ENCODE measurements at places on chromosomes 3 and 15. TPM values are rescaled to one million over a fixed set of nuclear protein-coding genes. Genes with fewer than 3 reads are reported as not detected.

- peak overlapping the region; percentile 91 for H3K4me3 ChIP-seq
- peaks cover 54% of the 10 kb centered on the region for H3K4me1 ChIP-seq
- H3K36me3 ChIP-seq: peaks cover 21% of the 10 kb centered on the region
Observed at GRCh38 chr3:48427630-48427962, 2.3 kb downstream of the PLXNB1 start.

DNA sequence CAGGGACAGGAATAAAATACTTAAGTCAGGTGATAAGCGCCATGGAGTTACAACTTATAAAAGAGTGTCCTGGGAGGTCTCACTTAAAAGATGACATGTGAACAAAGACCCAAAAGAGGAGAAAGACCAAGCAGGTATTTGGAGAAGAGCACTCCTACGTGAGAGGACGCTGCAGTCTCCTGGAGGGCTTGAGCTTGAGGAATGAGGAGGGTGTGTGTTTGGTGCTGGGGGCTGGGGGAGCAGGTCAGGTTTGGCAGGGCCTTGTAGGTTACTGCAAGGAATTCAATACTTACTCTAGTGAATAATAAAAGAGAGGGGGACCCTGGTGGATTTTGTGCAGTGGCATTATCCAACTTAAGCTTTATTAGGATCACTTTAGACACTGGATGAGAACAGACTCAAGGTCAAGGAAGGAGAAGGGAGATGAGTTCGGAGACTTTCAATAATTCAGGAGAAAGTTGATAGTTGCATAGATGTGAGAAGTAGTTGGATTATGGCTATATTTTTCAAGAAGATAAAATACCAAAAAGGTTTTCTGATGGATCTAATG lies 32.4 kb downstream of the TNIK start:
- peaks cover 6% of the 10 kb centered on the region for H3K4me1 ChIP-seq
- H3K4me3 ChIP-seq: no peak overlapping the region
- no peak overlapping the region for H3K27ac ChIP-seq
- no peak for DNase-seq
- no peaks in the 10 kb centered on the region for H3K36me3 ChIP-seq

Gene AHSG
- total RNA-seq: not detected

GRCh38 chr15:37903919-37904625 lies 30.4 kb upstream of the TMCO5A start:
- H3K36me3 ChIP-seq: no peaks in the 10 kb centered on the region
- peak overlapping the region; percentile 67 for H3K27ac ChIP-seq
- no peak for DNase-seq
- H3K4me3 ChIP-seq: no peak overlapping the region
- peaks cover 17% of the 10 kb centered on the region for H3K4me1 ChIP-seq

Gene VGLL3
- total RNA-seq: 17.5 TPM

- DNase-seq: no peak
- H3K27ac ChIP-seq: no peak overlapping the region
- no peaks in the 10 kb centered on the region for H3K4me1 ChIP-seq
- H3K27me3 ChIP-seq: no peaks in the 10 kb centered on the region
- H3K4me3 ChIP-seq: no peak overlapping the region
Observed at GRCh38 chr3:174097686-174098085, 700.1 kb downstream of the NLGN1 start.

GRCh38 chr3:113744941-113745755 lies 901 bp downstream of the NAA50 start:
- H3K4me3 ChIP-seq: peak overlapping the region; percentile 95
- peak overlapping the region; percentile 99 for H3K27ac ChIP-seq
- no peaks in the 10 kb centered on the region for H3K27me3 ChIP-seq
- DNase-seq: peak; percentile 70
- H3K36me3 ChIP-seq: no peaks in the 10 kb centered on the region

Gene IL17RD
- 1.3 TPM for total RNA-seq

GRCh38 chr3:5735896-5736295 lies 548.4 kb downstream of the EDEM1 start:
- H3K4me1 ChIP-seq: no peaks in the 10 kb centered on the region
- no peaks in the 10 kb centered on the region for H3K36me3 ChIP-seq
- H3K4me3 ChIP-seq: no peak overlapping the region
- no peak overlapping the region for H3K27ac ChIP-seq

DNA sequence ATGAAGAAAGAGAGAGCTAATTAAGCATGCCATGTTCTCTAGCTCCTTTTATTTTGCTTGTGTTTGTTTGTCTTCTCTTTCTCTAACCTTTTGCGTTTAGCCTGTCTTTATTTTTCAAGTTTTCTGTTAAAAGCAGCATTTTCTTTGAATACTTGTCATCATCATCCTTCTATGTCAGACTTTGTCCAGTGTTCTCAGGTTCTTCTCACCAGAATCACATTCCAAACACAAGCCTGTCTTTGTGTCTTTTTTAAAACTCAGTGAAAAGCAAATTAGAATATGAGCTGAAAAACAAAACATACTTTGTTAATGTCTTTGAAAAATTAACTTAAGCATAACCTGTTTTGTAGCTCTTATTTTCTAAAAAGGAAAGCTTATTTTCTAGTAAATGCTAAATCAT lies 62.4 kb downstream of the LEKR1 start:
- H3K4me3 ChIP-seq: no peak overlapping the region
- no peaks in the 10 kb centered on the region for H3K36me3 ChIP-seq
- H3K27me3 ChIP-seq: no peaks in the 10 kb centered on the region

Gene GATM
- total RNA-seq: 31.9 TPM

DNA sequence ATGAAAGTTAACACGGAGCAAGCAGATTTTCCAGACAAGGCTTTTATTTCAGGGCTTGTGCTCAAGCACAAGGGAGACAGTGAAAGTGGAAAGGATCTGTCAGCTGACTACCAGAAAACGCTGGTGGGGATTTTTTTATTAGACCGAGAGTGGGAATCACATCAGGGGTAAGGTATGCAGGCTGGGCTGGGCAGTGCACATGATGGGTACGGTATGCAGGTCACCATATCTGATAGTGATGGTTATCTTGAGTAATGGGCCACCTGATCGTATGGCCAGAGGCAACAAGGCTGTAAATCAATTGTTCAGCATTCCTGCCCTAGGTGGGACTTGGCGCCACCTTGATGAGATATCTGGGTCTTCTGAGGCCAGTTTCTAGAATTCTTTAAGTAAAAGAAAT lies 36.9 kb upstream of the PIAS1 start:
- H3K27ac ChIP-seq: no peak overlapping the region
- no peak overlapping the region for H3K4me3 ChIP-seq
- no peaks in the 10 kb centered on the region for H3K27me3 ChIP-seq
- peaks cover 24% of the 10 kb centered on the region for H3K4me1 ChIP-seq
- no peak for DNase-seq

DNA sequence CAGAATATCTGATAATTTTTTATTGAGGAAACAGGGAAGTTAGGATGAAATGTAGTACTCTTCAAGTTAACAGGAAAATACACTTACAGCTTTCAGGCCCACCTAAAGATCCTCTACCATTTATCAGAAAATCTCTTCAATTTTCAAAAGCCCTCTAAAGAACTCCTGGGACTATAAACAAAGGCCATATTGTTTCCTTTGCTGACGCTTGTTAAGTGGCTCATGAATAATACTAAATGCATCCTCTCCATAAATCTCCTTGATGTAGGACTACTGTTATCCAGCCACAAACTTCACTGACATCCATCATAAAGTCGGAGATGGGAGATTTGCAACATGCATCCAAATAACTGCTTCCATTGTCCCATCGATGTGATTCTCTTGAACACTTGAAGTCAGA lies 326.5 kb downstream of the ZIC1 start:
- H3K4me3 ChIP-seq: no peak overlapping the region
- no peaks in the 10 kb centered on the region for H3K36me3 ChIP-seq
- no peaks in the 10 kb centered on the region for H3K4me1 ChIP-seq
- H3K27ac ChIP-seq: no peak overlapping the region
- no peak for DNase-seq
- H3K27me3 ChIP-seq: no peaks in the 10 kb centered on the region

Gene GRAMD1C
- 2.7 TPM for total RNA-seq

Gene FAM98B
- 8.5 TPM for total RNA-seq

GRCh38 chr3:178202194-178202593 lies 334.0 kb upstream of the KCNMB2 start:
- H3K36me3 ChIP-seq: no peaks in the 10 kb centered on the region
- H3K4me1 ChIP-seq: peaks cover 19% of the 10 kb centered on the region
- no peak overlapping the region for H3K27ac ChIP-seq
- no peak for DNase-seq
- H3K4me3 ChIP-seq: no peak overlapping the region

GRCh38 chr3:194206320-194206719 lies 70.4 kb downstream of the HES1 start:
- H3K4me3 ChIP-seq: no peak overlapping the region
- no peak for DNase-seq
- no peaks in the 10 kb centered on the region for H3K4me1 ChIP-seq
- H3K27ac ChIP-seq: no peak overlapping the region
- H3K27me3 ChIP-seq: peaks cover 20% of the 10 kb centered on the region

DNA sequence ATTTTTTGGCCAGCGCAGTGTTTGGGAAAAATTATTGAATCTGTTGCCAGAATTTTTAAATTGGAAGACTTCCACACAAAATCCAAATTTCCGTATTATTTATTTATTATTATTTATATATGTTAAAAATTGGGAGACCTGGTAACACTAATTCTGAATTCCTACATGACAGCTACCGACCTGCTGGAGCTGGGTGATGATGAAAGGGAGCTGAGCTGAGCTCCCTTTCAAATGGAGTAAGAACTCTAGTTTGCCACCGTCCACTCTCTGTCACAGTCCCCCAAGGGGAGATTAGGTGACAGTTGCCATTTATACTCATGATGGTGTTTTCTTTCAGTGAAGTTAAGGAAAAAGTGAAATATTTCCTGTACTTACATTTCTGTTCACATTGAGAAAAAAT lies 1.4 kb downstream of the CRTC3 start:
- H3K4me3 ChIP-seq: peak overlapping the region; percentile 86
- DNase-seq: no peak
- H3K27ac ChIP-seq: peak overlapping the region; percentile 94
- H3K36me3 ChIP-seq: no peaks in the 10 kb centered on the region
- peaks cover 57% of the 10 kb centered on the region for H3K4me1 ChIP-seq

GRCh38 chr3:122929188-122930062 lies 98.1 kb downstream of the SEMA5B start:
- H3K27ac ChIP-seq: no peak overlapping the region
- H3K27me3 ChIP-seq: peaks cover 31% of the 10 kb centered on the region
- no peak overlapping the region for H3K4me3 ChIP-seq
- H3K36me3 ChIP-seq: no peaks in the 10 kb centered on the region
- no peaks in the 10 kb centered on the region for H3K4me1 ChIP-seq

DNA sequence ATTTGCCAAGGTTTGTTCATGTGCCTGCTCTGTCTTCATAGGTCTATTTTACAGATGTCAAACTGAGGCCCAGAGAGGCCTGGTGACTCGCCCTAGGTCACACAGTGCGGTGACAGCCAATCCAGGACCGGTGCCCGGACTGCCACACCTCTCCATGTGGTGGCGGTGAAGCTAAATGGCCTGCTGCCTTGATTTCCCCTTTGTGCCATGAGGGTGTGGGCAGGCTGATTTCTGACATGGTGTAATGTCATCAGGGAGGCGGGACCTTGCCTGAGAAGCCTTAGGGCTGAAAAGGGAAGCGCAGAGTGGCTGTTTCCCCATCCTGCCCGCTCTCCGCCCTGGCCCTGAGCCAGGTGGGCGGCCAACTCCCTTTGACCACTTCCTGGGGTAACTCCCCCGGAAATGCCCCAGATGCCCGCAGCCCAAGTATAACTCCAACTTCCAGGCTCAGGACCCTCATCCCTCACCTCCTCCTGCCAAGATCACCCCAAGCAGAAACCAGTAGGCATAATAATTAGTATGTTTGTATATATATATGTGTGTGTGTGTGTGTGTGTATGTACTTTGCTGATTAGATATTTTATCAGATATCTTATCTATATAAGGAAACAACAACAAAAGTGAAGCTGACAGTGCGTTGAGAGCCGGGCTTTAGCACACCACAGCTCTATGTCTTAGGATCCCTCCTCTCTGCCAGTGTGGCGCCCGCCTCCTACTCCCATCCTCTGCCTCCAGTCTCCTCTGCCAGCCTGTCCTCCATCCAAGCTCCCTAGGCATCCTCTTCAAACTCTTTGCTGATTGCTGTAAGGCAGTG lies 63.9 kb downstream of the IQSEC1 start:
- H3K4me1 ChIP-seq: peaks cover 24% of the 10 kb centered on the region
- H3K27ac ChIP-seq: peak overlapping the region; percentile 13
- DNase-seq: peak; percentile 71

- DNase-seq: no peak
- H3K4me1 ChIP-seq: peaks cover 26% of the 10 kb centered on the region
- no peaks in the 10 kb centered on the region for H3K27me3 ChIP-seq
- H3K4me3 ChIP-seq: no peak overlapping the region
Observed at GRCh38 chr3:4600493-4600892, 107.3 kb downstream of the ITPR1 start.

DNA sequence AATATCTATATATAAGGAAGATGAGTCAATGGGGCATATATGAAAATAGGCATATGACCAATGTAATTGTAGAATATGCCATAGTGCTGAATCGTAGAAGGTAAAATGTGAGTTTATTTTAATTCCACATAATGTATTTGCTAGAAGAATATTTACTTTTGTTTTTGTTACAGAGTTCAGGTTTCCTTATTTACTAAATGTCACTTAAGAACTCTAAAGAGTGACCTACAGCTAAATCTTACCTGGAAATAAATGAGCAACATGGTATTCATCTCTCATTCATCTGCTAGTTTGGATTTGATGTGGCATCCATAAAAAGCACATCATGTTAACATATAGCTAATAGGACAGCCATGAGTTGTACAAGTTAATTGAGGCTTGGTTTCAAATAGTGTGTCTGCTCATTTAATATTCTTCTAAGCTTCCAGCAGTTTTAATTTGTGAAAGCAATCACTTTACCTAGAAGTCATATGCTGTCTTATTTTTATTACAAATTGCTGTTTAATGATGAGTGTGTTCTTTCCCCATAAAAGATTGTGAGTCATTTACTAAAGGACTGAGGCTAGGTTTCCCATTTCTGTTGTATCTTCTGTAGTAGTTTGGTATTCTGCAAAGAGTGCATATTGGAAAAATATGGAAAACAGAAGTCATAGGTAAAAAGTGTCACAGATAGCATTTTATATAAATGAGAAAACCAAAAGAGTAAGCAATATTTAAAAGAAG lies 222.1 kb upstream of the POU1F1 start:
- H3K36me3 ChIP-seq: no peaks in the 10 kb centered on the region
- H3K27ac ChIP-seq: no peak overlapping the region
- DNase-seq: no peak
- H3K27me3 ChIP-seq: no peaks in the 10 kb centered on the region
- H3K4me3 ChIP-seq: no peak overlapping the region
- no peaks in the 10 kb centered on the region for H3K4me1 ChIP-seq

DNA sequence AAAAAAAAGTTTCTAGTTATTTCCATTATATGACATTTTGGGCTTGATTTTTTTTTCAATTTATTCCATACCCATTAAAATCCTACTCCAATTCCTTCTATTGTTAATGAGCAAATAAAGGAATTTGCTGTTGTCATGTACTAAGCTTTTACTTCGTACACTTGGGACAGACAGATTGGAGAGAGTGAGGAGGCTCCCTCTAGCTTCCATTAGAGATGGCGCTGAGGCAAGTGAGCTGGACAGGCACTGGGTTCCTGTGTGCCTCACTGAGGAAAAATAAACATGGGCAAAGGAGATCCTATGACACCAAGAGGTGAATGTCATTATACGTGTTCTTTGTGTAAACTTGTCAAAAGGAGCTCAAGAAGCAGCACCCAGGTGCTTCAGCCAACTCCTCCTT lies 441.1 kb upstream of the MDFIC2 start:
- no peaks in the 10 kb centered on the region for H3K27me3 ChIP-seq
- H3K4me1 ChIP-seq: no peaks in the 10 kb centered on the region
- no peak overlapping the region for H3K27ac ChIP-seq
- no peak overlapping the region for H3K4me3 ChIP-seq
- no peak for DNase-seq

All from stomach (tissue), 19 donors.